Activated T-helper 2 cell treated with anti-CD3 and anti-CD28 coated beads, Interferon-gamma antibody, Interleukin-2, Interleukin-4, amounts not matched to agents 10 μg/mL and 5 μg/mL and 100 μg/mL, durations not matched to agents 14 hours and 24 hours and 36 hours (primary cell): ENCODE measurements at places on chromosomes 6 and 20.
A peak's percentile ranks its signal among the peaks of the same experiment; 100 is the strongest.

- DNase-seq, result peak; percentile 68
Measured at GRCh38 chr20:2872459-2873009, 747 bp upstream of the PTPRA start.

- DNase-seq, result no peak
Measured at GRCh38 chr20:36094497-36094896, 60.0 kb upstream of the EPB41L1 start.

DNA sequence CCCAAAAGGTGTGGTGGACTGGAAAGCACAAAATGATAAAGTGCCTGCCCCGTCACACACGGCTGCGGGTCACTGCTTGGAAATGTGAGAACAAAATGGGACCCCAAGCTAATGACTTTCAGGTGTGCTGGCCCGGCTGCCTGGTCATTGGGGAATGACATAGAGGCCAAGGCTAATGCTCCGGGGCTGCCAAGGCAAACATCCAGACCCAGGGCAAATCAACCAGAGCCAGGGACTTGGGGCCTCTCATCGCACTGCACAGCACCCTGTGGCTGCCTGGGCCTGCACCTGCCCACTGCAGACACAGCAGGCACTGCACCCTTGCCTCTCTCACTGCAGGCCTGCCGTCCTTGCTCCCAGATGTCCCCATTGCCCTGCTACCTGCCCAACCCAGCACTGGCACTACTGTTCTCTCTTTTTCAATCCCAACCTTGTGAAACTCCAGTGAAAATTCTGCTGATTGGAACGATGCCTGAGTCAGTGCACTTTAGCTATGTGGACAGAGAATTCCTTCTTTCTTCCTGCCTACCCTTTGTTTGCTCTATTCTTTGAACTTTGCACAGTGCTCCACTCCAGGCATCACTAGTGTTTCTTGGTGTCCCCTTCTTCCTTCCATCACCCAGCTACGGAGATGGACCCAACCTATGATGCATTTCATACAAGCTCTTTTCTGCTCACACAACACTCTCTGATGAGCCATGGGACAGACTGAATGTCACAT, 849.5 kb downstream of the MAFB start:
- no peak for DNase-seq

GRCh38 chr6:43475516-43475915, 1.9 kb upstream of the TJAP1 start:
- DNase-seq, result no peak

- DNase-seq, result no peak
Measured at GRCh38 chr6:130407032-130407431, 41.2 kb downstream of the TMEM200A start.

GRCh38 chr6:70131528-70131927, 171.4 kb downstream of the COL9A1 start:
- DNase-seq, result no peak

DNA sequence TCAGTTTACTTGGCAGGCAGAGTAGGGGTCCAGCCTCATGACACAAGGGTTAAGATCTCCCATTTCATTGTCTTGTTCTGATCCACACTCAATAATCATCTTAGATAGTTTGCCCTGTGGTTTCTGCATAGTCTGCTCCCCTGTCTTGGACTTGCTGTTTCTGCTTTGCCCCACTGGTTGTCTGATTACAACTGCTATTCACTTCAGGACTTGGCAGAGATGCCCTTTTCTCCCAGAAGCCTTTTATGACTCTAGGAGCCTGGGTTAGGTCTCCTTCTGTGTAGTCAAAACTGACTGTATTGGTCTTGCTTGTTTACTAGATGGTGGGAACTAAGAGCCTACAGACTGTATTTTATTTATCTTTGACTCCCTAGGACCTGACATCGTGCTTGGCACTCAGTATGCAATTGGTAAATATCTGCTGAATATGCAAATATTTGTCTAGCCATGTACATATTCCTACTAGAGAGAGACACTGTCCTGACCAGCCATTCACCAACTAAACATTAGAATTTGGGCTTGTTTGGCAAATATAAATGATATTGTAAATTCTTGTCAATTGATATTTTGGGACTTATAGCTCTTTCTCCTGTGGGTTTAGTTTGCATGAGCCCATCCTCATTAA, 165.9 kb upstream of the KCNK16 start:
- no peak for DNase-seq

- DNase-seq, result no peak
Measured at GRCh38 chr6:144289006-144289405, 3.9 kb downstream of the UTRN start.

GRCh38 chr6:142913511-142914047, 31.4 kb downstream of the HIVEP2 start:
- peak; percentile 75 for DNase-seq

DNA sequence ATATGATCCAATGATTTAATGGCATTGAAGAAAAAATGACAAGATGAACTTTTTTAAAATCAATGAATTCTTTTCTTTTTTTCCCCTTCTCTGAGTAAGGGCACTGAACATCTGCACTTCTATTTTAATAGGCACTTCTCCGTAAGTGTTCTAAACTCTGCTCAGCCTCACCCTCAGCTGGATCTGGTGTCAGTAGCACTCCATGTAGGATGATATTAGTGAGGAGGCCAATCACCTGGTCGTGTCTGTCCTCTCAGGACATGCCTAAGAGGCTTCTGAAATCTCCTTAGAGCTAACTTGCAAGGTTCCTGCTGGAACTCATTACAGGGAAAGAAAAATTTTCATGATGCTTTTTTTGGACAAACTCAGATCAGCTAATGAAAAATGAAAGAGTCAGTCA, 148.6 kb upstream of the MLIP start:
- DNase-seq, result no peak

GRCh38 chr6:120378582-120379220, 955.6 kb downstream of the TBC1D32 start:
- DNase-seq, result no peak

DNA sequence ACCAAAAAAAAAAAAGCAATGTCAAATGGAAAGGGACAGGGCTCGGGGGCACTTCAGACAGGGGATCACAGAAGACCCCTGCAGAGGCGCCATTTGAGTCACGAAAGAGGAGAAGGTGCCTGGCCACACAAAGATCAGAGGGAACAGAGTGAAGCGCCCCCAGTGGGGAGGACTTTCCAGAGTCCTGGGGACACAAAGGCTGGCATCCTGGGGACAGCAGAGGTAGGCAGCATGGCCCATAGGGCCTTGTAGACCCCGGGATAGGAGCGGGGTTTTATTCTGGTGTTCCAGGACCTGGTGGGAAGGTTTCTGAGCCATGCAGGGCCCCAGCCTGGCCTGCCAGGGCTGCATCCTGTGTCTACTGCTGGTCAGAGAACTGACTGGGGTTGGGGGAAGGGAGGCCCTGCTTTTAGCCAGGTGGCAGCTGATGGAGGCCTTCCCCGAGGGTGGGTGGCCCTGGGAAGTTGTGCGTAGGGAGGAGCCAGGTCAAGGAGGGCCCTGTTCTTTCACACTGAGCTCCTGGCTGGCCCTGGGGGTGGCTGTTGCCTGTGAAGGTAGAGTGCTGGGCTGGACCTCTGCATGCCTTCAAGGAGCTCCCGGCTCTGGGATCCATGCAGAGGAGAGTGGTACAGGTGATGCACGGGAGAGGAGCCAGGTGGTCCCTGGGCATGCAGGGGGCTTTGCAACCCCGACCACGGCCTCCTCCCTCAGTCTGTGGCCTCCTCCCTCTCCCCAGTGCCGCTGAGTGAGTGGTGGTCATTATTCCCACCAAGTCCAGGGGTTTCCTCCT, 117.9 kb downstream of the CDH4 start:
- no peak for DNase-seq

DNA sequence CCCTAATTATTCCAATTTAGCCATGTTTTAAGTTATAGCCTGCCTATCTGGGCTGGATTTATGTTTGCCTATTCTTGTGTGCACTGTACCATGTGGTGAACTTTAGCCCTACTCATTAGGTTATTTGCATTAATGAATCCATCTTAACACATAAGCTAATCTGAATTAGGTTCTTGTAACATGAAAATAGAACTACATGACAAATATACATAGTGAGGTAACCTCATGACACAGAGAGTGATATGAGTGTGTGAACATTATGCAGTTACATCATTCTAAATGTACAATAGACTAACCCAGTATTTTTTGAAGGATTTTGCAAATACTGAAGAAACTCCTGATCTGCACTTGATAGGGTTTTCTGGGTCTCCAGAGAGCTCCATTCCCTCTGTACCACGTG, 733.7 kb upstream of the CITED2 start:
- DNase-seq, result no peak

DNA sequence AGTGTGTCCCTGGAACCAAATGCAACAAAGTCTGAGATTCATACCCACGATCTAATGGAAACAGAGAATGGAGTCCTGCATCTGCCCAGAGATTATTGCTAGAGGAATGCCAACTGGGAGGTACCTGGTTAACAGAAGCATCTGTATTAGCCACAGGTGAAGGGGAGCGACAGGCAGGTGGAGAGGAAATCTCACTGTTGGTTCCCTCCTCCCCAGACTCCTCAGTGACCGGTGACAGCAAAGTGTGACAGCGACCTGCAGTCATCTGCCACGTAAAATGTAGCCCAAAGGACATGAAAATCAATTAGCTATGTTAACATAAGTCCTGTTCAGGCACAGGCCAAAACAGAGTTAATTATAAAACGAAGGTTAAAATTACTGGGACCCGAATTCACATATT, 336.6 kb downstream of the SYNE1 start:
- no peak for DNase-seq

- no peak for DNase-seq
Measured at GRCh38 chr6:38091613-38092012, 272.1 kb downstream of the ZFAND3 start.
